Heart right ventricle (tissue), 16 donors: ENCODE measurements at places on chromosomes 11 and 22.

DNA sequence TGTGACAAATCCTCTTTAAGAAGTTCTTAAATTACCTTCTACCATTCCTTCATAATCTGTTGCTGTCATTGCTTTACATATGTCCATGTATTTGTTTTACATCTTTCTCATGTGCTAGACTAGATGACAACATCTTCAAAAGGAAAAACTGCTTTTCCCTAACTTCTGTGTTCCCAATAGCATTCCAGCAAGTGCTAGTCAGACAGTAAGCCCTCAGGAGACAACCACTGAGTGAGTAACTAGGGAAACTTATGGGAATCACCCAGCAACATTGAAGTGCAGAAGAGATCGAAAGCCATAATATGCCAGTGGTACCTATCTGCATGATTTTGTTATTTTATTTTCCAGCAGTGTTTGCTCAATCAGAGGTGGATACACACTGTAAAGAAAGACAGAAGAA is 889.7 kb upstream of the API5 start:
- H3K27me3 ChIP-seq, result no peaks in the 10 kb centered on the region
- DNase-seq, result no peak
- no peak overlapping the region for H3K27ac ChIP-seq
- H3K4me3 ChIP-seq, result no peak overlapping the region
- no peaks in the 10 kb centered on the region for H3K4me1 ChIP-seq

DNA sequence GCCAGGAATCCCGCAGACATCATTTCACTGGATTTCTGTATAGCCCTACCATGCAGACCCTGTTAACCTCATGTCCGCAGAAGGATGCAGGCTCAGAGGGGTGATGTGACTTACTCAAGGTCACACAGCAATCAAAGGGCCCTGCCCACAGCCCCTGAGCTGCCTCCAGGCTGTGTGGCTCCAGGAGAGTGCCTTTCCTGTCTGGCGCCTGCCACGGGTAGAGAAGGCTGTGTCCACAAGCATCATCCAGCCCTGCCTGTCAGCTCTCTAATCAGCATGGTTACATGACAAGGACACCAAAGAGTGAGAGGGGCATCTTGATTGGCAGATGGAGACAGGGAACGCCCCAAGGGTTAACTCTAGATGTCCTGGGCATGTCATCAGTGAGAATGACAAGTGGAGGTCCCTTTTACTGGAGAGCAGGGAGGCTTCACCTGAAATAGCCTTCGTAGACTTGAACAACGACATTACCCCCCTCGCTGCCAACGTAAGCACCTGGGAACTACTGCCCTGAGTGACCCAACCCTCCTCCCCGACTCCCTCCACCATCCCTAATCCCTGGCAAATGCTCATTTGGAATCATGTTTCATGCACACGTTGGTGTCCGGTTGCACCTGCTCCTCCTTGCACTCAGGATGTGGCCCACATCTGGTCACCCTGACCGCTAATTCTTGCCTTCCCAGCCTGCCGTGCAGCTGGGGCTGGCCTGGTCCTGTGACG is 6.9 kb downstream of the FGF19 start:
- DNase-seq, result no peak
- H3K4me3 ChIP-seq, result no peak overlapping the region
- no peaks in the 10 kb centered on the region for H3K36me3 ChIP-seq
- peaks cover 5% of the 10 kb centered on the region for H3K4me1 ChIP-seq
- no peak overlapping the region for H3K27ac ChIP-seq

- H3K36me3 ChIP-seq, result no peaks in the 10 kb centered on the region
- no peaks in the 10 kb centered on the region for H3K27me3 ChIP-seq
- no peaks in the 10 kb centered on the region for H3K4me1 ChIP-seq
These were observed 139.9 kb upstream of the NARS2 start for GRCh38 chr11:78714539-78714938.

- peak overlapping the region; percentile 87 for H3K4me3 ChIP-seq
- H3K27ac ChIP-seq, result peak overlapping the region; percentile 100
- no peaks in the 10 kb centered on the region for H3K36me3 ChIP-seq
- H3K27me3 ChIP-seq, result no peaks in the 10 kb centered on the region
These were observed 80.7 kb upstream of the PPARA start for GRCh38 chr22:46069521-46070214.

- H3K27me3 ChIP-seq, result no peaks in the 10 kb centered on the region
- H3K4me1 ChIP-seq, result no peaks in the 10 kb centered on the region
- H3K4me3 ChIP-seq, result no peak overlapping the region
- peak; percentile 24 for DNase-seq
- H3K36me3 ChIP-seq, result no peaks in the 10 kb centered on the region
These were observed 24.2 kb downstream of the KREMEN1 start for GRCh38 chr22:29096736-29097669.

DNA sequence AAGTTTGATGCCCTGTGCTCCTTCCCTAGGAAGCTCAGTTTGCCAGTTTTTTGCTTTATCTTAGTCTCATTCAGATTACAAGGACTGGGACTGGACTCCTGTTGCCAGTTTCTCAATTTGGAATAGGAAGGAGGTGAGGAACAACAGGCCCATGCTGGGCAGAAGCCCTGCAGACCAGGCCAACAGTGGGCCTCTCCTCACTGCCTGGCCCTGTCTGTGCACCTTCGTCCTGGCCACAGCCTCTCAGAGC is 23.7 kb downstream of the MED15 start:
- H3K4me3 ChIP-seq, result no peak overlapping the region
- H3K36me3 ChIP-seq, result no peaks in the 10 kb centered on the region
- H3K27ac ChIP-seq, result peak overlapping the region; percentile 63
- peaks cover 74% of the 10 kb centered on the region for H3K4me1 ChIP-seq

- no peak for DNase-seq
- no peaks in the 10 kb centered on the region for H3K4me1 ChIP-seq
- no peaks in the 10 kb centered on the region for H3K36me3 ChIP-seq
- no peak overlapping the region for H3K27ac ChIP-seq
These were observed 107.5 kb downstream of the NXPE2 start for GRCh38 chr11:114785820-114786219.

- H3K27ac ChIP-seq, result peak overlapping the region; percentile 88
- no peak for DNase-seq
- peak overlapping the region; percentile 77 for H3K4me3 ChIP-seq
- no peaks in the 10 kb centered on the region for H3K4me1 ChIP-seq
- H3K27me3 ChIP-seq, result no peaks in the 10 kb centered on the region
These were observed 539 bp upstream of the SLC36A4 start for GRCh38 chr11:93198215-93198845.

GRCh38 chr11:118628432-118628831 is 21.0 kb downstream of the PHLDB1 start:
- H3K4me3 ChIP-seq, result no peak overlapping the region
- peak; percentile 52 for DNase-seq
- H3K27ac ChIP-seq, result peak overlapping the region; percentile 48
- peaks cover 61% of the 10 kb centered on the region for H3K4me1 ChIP-seq
- no peaks in the 10 kb centered on the region for H3K27me3 ChIP-seq

DNA sequence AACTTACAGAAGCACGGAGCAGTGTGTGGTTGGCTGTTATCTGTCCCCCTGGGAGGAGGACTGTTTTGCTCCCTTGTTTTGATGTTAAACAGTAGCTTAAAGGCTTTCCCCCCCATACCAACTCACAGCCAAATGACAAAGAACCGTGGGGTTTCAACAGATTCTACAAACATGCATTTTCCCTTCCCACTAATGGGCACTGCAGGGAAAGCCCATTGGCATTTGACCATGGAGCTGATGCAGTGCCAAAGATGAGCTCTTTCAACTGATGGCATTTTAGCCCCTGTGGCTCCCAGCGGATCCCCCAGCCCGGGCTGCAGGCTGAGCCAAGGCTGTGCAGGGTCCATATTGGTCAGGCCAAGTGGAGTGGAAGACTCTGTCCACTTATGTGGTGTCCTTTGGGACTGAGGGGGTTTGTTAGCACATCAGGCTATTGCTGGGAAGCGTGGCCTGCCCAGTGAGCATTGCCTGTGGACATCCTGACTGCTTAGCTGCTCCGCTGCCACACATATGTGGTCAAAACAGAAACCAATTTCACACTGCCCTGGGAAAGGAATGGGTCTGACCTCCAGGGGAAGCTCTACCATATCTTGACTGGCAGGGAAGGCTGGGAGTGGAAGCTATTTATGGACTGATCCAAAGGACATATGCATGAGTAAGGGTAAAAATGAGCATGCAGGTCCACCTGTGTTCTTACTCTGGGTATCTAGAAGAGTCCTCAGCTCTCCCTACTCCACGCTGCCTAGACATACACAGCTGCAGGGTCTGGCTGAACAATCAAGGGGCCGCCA is 116.4 kb upstream of the PARVA start:
- peaks cover 43% of the 10 kb centered on the region for H3K4me1 ChIP-seq
- H3K4me3 ChIP-seq, result no peak overlapping the region
- H3K27me3 ChIP-seq, result no peaks in the 10 kb centered on the region
- no peak for DNase-seq
- H3K36me3 ChIP-seq, result peaks cover 80% of the 10 kb centered on the region

GRCh38 chr11:75577207-75577606 is 15.2 kb downstream of the SERPINH1 start:
- DNase-seq, result peak; percentile 63
- no peak overlapping the region for H3K4me3 ChIP-seq
- no peaks in the 10 kb centered on the region for H3K4me1 ChIP-seq
- H3K27ac ChIP-seq, result no peak overlapping the region
- no peaks in the 10 kb centered on the region for H3K36me3 ChIP-seq

- no peaks in the 10 kb centered on the region for H3K27me3 ChIP-seq
- peaks cover 54% of the 10 kb centered on the region for H3K4me1 ChIP-seq
- no peak overlapping the region for H3K4me3 ChIP-seq
These were observed 53.3 kb downstream of the CERK start for GRCh38 chr22:46684706-46685105.

DNA sequence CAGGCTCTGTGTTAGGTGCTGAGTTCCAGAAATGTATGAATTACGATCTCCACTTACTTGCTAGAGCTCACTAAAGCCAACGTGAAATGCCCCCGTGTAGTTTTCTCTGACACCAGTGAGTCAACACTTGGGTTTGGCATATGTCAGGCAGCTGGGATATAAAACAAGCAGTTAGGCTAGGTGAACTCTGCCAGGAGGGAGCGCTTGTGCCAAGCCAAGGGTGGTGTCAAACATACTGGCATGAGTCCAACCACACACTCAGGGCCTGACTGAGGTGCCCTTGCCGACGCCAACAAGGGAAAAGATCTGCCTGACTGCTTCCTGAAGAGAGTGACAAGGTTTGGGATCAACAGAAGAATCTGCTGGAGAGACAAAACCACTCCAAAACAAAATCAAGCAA is 167.8 kb upstream of the NARS2 start:
- no peak overlapping the region for H3K27ac ChIP-seq
- H3K4me3 ChIP-seq, result no peak overlapping the region
- DNase-seq, result peak; percentile 73
- no peaks in the 10 kb centered on the region for H3K36me3 ChIP-seq
- no peaks in the 10 kb centered on the region for H3K4me1 ChIP-seq

DNA sequence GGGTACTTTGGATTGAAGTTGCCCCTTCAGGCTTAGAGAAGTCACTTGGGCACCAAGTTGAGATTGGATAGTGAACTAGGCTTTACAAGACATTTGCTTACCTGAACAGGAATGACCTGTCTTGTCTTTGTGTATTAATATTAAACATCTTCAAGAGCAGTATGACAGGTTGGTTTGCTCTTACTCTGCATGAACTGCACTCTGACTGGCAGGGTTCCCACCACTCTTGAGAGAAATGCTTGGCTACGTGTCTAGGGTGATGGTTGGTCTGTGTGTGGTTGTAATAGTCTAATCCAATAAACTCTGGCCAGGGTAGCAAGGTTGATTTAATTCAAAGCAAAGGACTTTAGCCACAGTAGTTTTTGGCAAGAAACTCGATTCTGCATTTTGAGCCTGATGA is 20.1 kb upstream of the SPTBN2 start:
- peaks cover 7% of the 10 kb centered on the region for H3K4me1 ChIP-seq
- no peaks in the 10 kb centered on the region for H3K27me3 ChIP-seq
- no peak overlapping the region for H3K4me3 ChIP-seq
- H3K36me3 ChIP-seq, result no peaks in the 10 kb centered on the region

GRCh38 chr11:12048936-12049790 is 40.7 kb upstream of the DKK3 start:
- no peak overlapping the region for H3K27ac ChIP-seq
- no peaks in the 10 kb centered on the region for H3K36me3 ChIP-seq
- no peak for DNase-seq
- peaks cover 7% of the 10 kb centered on the region for H3K4me1 ChIP-seq
- no peak overlapping the region for H3K4me3 ChIP-seq
- no peaks in the 10 kb centered on the region for H3K27me3 ChIP-seq

GRCh38 chr22:40583053-40583741 is 53.3 kb downstream of the MRTFA start:
- DNase-seq, result no peak
- H3K27ac ChIP-seq, result no peak overlapping the region
- no peak overlapping the region for H3K4me3 ChIP-seq
- peaks cover 16% of the 10 kb centered on the region for H3K36me3 ChIP-seq
- H3K27me3 ChIP-seq, result no peaks in the 10 kb centered on the region

GRCh38 chr11:19689281-19690000 is 23.2 kb upstream of the NAV2 start:
- no peak for DNase-seq
- H3K27me3 ChIP-seq, result no peaks in the 10 kb centered on the region
- peaks cover 24% of the 10 kb centered on the region for H3K4me1 ChIP-seq
- H3K4me3 ChIP-seq, result no peak overlapping the region
- H3K36me3 ChIP-seq, result no peaks in the 10 kb centered on the region

DNA sequence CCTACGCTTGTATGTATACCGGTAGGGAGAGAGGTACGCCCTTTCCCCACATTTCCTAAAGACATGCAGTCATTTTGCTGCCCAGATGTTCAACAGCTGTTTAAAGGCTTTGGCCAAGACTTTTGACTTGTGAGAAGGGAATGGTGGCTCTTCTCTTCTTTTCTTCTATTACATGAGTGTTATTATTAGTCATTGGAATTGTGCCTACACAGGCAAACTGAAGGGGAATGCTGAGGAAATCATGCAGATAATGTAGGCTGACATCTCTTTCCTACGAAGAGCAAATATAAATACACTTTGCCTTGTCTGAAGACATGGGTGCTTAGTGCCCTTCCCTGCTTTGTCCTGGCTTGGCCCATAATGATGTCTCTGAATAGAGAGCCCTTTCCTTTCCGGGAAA is 194.3 kb upstream of the NARS2 start:
- no peaks in the 10 kb centered on the region for H3K27me3 ChIP-seq
- no peak overlapping the region for H3K27ac ChIP-seq
- DNase-seq, result no peak
- no peak overlapping the region for H3K4me3 ChIP-seq

GRCh38 chr11:35914816-35915215 is 29.0 kb upstream of the LDLRAD3 start:
- no peaks in the 10 kb centered on the region for H3K36me3 ChIP-seq
- no peaks in the 10 kb centered on the region for H3K4me1 ChIP-seq
- H3K27me3 ChIP-seq, result peaks cover 13% of the 10 kb centered on the region
- DNase-seq, result no peak
- no peak overlapping the region for H3K4me3 ChIP-seq
- H3K27ac ChIP-seq, result no peak overlapping the region

GRCh38 chr22:46112405-46112804 is 37.9 kb upstream of the PPARA start:
- DNase-seq, result no peak
- H3K27ac ChIP-seq, result peak overlapping the region; percentile 13
- peaks cover 67% of the 10 kb centered on the region for H3K36me3 ChIP-seq
- peaks cover 88% of the 10 kb centered on the region for H3K4me1 ChIP-seq
- H3K27me3 ChIP-seq, result no peaks in the 10 kb centered on the region

GRCh38 chr22:26542831-26543230 is 30.6 kb upstream of the TFIP11 start:
- H3K36me3 ChIP-seq, result no peaks in the 10 kb centered on the region
- H3K4me3 ChIP-seq, result no peak overlapping the region
- H3K4me1 ChIP-seq, result peaks cover 39% of the 10 kb centered on the region
- no peaks in the 10 kb centered on the region for H3K27me3 ChIP-seq

GRCh38 chr22:39090426-39091064 is 6.5 kb upstream of the APOBEC3H start:
- H3K4me3 ChIP-seq, result no peak overlapping the region
- no peak overlapping the region for H3K27ac ChIP-seq
- DNase-seq, result no peak
- peaks cover 5% of the 10 kb centered on the region for H3K4me1 ChIP-seq
- H3K27me3 ChIP-seq, result no peaks in the 10 kb centered on the region
